ENCODE measurements at places on chromosomes 2 and 18.

- no peak for DNase-seq
Measured at GRCh38 chr2:236936446-236936940, 149.2 kb upstream of the COPS8 start.

DNA sequence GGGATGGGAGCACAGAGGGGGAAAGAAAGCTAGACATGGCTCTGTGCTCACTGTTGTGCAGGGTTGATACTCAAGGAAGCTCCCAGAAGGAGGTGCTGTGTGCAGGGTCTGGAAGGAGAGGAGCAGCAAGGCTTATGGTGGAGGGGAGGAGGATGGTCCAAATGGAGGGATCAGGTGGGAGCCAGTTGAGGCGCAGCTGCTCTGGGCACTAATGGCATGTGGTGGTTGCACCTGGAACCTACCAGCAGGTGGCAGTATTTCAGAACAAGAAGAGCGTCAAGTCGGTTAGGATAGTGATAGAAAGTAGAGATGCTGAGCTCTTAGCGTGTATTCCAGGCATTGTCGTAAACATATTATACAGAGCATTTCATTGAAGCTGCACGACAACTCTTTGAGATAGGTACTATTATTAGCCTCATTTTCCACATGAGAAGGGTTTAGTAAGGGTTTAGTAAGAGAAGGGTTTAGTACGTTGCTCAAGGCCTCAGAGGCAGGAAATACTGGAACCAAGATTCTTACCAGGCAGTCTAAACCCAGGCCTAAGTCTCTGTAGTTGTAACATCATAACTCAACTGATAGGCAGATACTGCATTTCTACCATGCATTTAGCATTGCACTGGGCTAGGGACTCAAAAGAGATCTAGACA lies 223.7 kb downstream of the CYP26B1 start:
- no peak for DNase-seq

- DNase-seq, result no peak
Measured at GRCh38 chr18:31658670-31659575, 25.5 kb downstream of the B4GALT6 start.

- DNase-seq, result no peak
Measured at GRCh38 chr18:31057051-31057450, 14.5 kb upstream of the DSC3 start.

- no peak for DNase-seq
Measured at GRCh38 chr18:70892381-70892780, 603.5 kb downstream of the SOCS6 start.

DNA sequence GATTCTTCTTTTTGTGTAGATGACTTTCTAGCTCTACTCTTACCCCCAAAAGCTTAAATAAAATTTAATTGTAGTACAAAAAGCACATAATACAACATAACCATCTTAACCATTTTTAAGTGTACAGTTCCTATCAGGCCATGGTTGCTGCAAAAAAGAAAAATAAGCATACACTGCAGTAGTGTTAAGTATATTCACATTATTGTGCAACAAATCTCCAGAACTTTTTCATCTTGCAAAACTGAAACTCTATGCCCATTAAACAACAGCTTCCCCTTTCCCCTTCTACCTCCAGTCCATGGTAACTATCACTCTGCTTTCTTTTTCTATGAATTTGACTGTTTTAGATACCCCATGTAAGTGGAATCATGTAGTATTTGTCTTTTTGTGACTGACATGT lies 18.1 kb downstream of the PPM1B start:
- DNase-seq, result no peak

GRCh38 chr2:175585496-175585895 lies 404.0 kb upstream of the ATP5MC3 start:
- no peak for DNase-seq

- no peak for DNase-seq
Measured at GRCh38 chr2:108571286-108571685, 37.0 kb downstream of the LIMS1 start.

- no peak for DNase-seq
Measured at GRCh38 chr2:180618570-180618969, 361.8 kb upstream of the UBE2E3 start.

GRCh38 chr2:163132850-163133249 lies 294.3 kb upstream of the KCNH7 start:
- no peak for DNase-seq

DNA sequence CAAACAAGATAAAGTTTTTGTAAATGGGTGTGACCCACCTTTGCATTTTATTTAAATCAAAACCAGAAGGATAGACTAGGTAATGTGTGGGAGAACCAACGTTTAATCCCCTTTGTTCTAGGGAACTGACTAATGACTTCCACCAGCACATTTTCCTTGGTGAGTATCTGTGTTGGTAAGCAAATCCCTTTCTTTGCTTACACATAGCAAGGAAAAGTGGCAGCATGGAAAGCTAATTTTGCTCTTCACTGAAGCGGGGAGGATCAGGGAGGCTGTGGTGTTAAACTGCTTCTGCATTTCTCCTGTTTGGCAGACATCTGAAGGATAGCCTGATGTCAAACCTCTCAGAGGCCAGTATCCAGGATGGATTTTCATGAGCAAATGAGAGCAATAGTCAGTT lies 331.1 kb downstream of the PTPRM start:
- no peak for DNase-seq

DNA sequence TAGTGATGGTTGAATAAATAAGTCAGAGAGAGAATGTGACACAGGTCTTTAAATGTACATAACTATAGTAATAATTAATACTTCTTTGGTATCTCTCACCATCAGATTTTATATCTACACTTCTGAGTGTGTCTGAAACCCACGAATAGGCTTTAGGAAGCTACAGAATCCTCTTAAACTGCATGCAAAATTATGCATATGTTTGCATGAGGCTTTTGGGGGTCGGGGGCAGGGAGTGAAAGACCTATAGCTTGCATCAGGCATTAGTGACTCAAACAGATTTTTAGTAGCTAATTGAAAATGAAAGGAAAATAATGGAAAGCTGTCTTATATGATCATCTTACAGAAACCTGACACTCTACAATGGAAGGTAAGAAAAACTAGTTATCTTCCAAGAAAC lies 14.9 kb downstream of the LRPPRC start:
- DNase-seq, result no peak

- DNase-seq, result no peak
Measured at GRCh38 chr2:217065695-217066405, 206.0 kb upstream of the TNP1 start.

DNA sequence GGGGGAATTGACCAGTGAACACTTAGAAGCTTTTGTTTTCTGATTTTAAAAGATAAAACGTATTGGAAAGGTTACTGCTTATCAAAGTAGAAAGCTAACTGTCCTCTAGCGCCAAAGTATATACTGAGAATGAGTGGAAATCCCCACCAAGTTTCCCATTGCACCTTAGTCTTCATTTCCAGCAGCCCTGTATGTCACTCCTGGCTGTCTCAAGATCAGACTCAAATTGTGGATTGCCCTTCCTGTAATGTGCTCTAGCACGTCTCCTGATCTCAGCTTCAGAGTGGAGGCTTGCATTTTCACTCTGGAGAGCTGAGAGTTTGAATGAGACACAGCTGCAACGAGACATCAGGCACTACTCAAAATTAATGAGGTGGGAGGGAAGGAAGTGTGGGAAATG lies 26.6 kb downstream of the MFF start:
- no peak for DNase-seq

- no peak for DNase-seq
Measured at GRCh38 chr2:151161821-151162551, 99.7 kb downstream of the RBM43 start.

- DNase-seq, result no peak
Measured at GRCh38 chr18:57789759-57790158, 13.4 kb downstream of the ATP8B1 start.

DNA sequence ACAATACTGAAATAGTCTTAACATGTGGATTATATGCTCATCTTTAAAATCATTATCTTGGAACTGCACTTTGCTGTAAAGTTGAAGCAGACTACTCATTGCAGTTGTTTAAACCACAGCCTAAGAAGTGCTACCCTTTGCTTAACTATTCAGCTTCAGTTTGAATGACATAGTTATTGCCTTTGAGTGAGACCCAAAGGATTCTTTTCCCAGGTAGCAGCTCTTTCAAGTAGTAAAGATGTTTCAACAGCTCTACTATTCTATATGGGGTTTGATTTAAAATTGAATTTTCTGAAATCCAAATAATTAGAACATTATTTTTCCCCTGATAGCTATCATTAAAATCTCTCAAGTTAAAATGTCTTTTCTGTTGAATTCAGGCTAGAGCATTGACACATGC lies 1.1 kb downstream of the SCG2 start:
- DNase-seq, result no peak

DNA sequence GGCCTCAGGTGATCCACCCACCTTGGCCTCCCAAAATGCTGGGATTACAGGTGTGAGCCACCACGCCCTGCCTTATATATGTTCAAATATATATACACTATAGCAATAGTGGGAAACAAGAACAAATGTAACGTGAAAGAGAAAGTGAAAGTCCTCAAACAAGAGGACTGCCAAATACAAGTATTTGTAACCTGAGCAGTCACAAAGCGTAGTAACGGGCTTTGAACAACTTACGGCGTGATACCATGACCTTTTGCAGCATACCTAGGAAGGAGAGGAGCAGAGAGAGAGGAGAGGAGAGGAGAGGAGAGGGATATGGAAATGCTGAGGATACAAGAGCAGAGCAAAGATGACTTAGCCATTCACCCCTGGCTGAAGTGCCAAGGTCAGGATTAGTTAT lies 113.8 kb upstream of the RGPD4 start:
- DNase-seq, result no peak

DNA sequence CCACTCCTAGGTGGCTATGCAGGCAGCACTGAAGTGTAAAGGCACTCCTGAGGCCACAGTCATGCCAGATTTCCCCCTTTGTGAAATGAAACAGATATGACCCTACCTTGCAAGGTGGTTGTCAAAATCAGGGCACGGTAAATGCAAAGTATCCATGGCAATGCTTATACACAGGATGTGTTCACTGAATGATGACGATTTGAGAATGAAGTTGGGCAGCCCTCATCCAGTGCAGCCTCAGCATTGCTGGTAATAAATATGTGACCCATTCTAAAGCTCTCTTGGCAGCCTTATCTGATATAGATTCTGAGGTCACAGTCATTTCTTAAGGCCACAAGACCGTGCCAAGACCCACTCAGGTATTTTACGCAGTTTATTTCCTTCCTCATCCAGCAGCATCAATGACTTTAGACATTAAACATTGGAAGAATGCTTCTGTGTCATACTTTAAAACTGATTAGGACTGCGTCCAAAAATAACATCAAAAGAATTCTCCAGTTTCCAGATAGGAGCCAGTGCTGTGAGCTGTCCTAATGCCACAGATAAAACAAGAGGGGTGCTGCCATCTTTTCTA lies 125.5 kb upstream of the SERTAD2 start:
- DNase-seq, result no peak

Measured in stimulated activated CD8-positive, alpha-beta memory T cell treated with anti-CD3 and anti-CD28 coated beads, Interleukin-15, amount 100 ng/mL, for 4 hours (primary cell).